ENCODE measurements at places on chromosomes 4 and X.

GRCh38 chr4:86482306-86483172 lies 111.6 kb upstream of the PTPN13 start:
- DNase-seq = peak; percentile 56

DNA sequence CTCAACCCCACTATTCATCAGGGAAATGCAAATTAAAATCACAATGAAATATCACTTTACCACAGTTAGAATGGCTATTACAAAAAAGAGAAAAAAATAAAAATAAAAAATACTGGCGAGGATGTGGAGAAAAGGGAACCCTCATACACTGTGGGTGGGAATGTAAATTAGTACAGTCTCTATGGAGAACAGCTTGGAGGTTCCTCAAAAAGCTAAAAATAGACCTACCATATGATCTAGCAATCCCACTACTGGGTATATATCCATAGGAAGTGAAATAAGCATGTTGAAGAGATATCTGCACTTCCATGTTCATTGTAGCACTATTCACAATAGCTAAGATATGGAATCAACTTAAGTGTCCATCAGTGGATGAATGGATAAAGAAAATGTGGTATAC lies 50.5 kb upstream of the PAGE1 start:
- no peak for DNase-seq

GRCh38 chrX:22192419-22193060 lies 80.2 kb upstream of the CBLL2 start:
- DNase-seq = peak; percentile 55

DNA sequence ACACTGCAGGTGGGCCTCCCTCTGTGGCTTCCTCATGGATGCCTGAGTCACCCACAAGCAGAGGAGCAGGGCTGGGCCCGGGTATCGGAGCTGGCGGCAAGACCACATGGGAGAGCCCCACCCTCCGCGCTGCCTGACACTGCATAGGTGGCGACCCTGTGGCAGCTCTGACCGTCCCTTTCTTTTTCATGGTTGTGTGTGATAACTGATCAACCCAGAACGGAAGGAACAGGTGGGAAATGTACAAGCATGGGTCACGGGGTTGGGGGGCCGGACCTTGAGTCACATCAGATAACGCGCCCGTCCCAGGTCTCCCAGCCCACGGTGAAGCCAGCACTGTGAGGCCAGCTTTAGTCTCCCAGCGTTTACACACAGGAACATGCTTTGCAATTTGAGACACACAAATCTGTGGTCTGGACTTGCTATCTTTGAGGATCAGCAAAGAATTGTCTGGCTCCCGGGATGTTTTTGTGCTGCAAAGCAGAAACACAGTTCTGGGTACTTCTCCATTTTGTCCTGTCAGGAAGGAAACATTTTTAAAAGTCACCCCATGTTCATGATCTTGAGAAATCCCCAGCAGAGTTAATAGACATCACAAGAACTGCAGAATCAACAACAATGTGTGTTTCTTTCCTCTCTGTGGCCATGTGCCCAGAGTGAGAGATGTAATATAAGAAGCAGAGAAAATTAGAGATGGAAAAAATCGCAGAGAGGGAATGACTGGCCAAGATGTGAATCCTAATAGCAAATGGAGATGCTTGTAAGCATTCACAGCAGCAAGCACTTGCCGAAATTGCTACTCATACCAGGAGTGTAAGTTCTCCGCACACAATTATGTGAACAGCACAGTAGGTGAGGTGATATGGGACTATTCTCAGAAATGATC lies 70.1 kb upstream of the CBR4 start:
- DNase-seq = peak; percentile 87

DNA sequence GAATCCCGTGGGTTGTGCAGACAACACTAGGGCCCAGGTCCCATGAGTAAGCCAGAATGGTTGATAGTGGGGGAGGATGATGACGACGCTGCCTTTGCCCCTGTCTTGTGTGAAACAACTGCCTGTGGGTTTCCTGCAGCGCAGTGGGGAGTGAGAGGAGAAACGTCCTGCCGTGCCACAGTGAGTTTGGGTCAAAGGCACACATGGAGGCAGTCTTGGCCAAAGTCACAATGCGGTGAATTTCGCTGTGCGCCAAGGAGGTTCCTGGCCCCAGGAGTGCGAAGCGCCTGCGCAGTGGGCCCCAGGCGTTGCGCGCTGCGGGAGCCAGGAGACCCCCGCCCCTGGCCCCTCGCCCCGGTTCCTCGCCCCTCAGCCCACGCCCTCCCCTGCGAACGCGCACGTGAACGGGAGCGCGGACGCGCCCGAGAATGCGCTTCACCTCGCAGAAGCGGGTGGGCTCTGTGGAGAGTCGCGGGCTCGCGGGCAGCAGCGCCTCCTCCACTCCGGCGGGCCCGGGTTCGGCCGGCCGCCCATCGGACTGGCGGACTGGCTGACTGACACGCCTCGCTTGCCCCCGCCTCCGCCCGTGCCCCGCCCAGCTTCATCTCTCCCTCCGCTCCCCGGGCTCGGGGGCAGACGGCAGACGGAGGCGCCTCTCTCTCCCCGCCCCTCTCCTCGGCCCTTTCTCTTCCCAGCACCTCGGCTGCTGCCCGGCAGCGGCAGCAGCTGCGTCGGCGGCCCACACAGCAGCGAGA lies at the start of gene NUDT10:
TSS of gene NUDT10 (plus strand) at position 635 of the 755 bp plus-strand sequence. CDS start 144 bp downstream, outside the sequence.
- peak; percentile 86 for DNase-seq

DNA sequence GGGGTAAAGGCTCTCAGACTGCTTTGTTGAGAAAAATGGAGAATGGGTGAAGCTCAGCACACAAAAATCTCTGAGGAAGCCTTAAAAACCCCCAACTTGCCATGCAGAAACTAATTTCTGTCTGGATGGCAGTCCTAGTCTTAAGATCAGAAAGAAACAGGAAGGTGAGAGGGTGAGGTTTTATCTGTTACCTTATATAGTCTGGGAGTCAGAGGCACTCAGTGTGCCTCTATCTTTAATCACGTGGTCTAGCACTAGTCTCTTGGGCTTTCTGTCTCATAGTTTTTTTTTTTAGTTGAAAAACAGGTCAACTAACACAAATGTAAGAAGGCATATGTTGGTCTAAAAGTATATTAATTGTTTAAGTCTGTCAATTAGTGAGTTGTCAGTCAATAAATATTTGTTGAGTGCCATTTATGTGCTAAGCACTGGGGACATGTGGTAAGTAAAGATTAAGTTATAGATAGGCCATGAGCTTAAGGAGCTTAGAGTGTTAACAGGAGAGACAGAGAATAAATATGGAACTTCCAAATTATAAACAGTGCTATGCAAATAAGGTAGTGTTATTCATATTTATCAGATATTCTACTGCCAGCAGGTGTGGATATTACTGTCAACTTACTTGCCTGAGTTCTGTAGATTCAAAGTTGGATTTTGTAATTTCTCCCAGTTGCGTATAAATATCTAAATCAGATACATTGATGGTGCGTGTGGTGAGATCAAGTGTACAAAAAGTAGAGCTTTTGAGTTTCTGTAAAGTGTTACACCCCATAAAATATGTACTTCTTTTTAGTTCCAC lies 7.0 kb downstream of the CYBB start:
- DNase-seq = no peak

GRCh38 chr4:12538162-12538561 lies 946.0 kb downstream of the RAB28 start:
- DNase-seq = no peak

GRCh38 chrX:97594646-97595224 lies 711.0 kb downstream of the RPA4 start:
- no peak for DNase-seq

DNA sequence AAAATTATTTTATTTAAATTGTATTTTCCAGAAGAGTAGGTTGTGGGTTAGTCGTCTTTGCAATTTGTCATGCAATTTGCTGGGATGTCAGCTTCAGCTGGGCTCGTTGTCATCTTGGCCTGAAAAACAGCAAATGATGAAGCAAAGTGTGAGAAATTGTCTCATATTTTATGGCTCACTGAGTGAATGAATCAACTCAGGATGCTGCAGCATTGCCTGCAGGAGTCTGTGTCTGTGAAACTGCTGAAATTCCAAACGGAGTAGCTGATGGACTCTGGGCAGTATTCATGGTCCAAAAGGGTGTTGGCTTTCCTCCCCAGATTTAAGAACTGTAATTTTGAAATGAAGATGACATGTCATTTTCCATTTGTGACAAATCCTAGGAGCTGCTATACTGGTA lies 37.2 kb downstream of the CXCL8 start:
- DNase-seq = no peak

DNA sequence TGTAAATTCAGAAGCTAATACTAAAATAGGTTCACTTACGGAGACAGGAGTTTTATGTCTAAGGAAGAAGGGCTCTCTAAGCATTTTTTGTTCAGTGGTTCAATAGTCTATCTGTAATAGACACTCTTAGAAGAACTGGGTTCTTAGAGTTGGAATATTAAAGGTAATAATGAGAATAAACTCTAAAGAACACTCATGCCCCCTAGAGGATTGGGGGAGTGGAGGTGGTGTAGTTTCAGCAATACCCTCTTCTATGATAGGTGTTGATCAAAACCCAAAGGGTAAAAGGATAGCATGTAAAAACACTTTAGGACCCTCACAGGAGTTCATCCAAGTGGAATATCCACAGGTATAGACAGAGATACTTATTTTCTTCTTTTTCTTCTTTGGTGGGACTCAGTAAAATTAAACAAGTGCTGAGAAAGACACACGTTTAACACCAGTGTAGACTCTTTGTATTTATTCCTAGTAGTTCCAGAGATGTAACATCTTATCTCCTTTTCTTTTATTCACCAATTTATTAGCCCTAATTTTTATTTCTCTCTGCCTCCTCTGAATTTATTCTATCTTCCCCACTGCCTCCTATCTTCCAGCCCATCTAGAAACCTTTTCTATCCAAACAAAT lies 25.7 kb upstream of the MND1 start:
- peak; percentile 70 for DNase-seq

DNA sequence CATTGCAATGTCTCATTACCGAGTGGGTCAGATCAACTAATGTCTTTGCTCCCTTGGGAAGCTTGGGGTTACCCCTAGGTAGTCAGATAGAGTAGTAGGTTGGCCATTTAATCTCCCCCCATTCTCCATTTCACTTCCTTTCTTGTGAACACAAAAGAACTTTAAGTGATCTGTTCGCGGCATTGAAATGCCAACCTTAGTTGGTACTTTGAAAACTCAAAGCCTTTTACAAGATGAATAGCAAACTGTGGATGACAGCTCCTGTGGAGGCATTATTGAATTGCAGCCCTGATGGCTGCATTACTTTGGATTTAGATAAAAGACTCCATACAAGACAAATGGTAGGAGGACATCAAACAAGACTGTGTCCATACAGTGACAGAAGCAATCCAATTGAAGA lies 469.1 kb downstream of the GBA3 start:
- DNase-seq = no peak

- no peak for DNase-seq
Observed at GRCh38 chr4:110484767-110485166, 8.8 kb downstream of the ENPEP start.

- no peak for DNase-seq
Observed at GRCh38 chrX:38861489-38861888, 60.2 kb downstream of the MID1IP1 start.

DNA sequence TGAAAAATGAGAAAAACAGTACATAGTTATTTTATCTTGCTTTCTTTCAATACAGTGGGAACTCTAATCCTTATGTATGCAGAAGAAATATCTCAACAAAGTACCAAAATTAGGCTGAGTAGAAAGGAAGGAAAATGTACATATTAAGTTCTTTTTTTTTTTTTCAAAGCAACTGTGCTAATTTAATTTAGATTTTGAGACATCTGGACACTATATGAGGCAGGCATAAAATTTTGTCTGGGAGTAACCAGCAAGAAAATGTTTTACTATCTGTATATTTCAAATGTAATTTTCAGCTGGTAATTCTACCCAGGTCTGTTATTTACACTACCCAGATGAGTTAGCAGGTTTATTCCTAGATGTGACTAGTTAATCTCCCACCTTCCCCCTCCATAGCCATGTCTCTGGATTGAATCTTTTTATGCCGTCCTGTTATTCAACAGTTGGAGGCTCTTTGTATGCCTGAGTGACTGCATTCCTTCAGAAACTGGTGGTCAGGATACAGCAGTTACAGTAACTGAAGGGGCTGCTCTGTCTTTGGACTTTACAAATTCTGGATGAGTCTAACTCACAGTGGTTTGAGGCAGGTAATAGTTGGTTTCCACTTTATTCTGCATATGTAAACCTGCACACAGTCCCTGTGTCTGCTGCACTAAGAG lies 633.6 kb downstream of the PCDH18 start:
- no peak for DNase-seq

DNA sequence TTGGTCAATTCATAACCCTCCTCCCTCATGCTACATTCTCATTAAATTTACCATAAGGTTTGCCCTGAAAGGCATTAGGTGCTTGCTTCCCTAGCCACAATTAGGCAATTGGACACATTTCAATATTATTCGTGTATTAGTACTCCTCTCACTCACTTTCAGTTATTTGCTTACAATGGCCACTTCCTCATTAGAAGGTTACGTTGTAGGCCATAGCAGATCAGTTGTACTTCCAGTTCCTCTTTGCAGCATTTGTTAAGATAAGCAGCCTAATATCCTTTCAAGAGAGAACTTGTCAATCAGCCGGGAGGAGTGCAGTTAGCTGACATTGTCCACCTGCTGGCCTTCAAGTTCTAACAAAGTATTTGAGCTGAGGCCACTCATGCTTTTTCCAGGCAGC lies 1017.2 kb downstream of the PCDH7 start:
- DNase-seq = peak; percentile 17

DNA sequence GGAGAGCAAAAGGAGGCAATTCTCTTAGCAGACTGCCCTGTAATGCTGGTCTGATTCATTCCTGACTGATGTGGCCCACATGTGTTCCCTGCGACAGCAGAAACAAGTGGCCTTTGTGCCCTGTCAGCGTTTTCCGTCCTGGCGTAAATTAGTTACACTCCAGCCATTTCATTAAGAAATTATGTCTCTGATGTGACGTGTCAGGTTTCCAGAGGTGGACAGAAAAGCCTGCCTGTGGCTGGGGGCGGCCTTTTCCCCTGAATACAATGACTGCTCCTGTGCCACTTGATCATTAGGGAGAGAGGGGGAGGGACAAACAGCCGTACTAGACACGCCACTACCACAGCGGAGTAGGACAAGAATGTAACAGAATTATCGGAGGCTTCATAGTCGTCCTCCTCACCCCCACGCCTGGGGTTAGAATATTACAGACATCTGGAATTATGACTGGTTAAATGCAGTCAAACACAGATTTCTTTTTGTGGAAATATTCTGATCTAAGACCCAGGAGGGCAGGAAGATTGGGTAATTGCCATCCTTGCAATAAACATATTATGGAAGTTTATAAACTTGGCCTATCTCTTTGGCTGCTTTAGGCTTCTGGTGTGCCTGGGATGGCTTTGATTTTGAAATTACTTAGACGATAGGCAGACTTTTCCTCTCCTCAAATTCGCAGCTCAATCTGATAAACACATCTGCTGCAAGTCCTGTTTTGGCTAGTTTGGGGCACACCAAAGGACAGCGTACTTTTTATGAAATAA lies 146.2 kb upstream of the BCOR start:
- no peak for DNase-seq

DNA sequence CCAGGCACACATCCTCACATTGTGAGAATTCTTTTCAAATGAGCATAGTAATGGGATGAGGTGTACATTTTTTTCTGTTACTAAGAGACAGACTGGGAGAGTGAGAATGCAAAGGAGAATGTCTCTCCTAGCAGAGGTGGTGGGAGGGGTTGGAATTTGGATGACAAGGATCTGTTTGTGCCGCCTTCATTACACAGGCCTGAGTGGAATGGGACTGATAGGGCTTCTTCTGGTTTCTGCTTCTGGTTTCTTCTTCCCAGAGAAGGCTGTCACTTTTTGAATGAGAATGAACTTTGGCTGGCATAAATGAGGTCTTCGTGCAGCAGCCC lies 55.4 kb downstream of the C4orf51 start:
- no peak for DNase-seq

GRCh38 chr4:147864607-147865006 lies 132.7 kb downstream of the ARHGAP10 start:
- no peak for DNase-seq

- DNase-seq = no peak
Observed at GRCh38 chrX:19543951-19544381, 28.7 kb upstream of the MAP3K15 start.
